ENCODE measurements at places on chromosomes 4 and X.

DNA sequence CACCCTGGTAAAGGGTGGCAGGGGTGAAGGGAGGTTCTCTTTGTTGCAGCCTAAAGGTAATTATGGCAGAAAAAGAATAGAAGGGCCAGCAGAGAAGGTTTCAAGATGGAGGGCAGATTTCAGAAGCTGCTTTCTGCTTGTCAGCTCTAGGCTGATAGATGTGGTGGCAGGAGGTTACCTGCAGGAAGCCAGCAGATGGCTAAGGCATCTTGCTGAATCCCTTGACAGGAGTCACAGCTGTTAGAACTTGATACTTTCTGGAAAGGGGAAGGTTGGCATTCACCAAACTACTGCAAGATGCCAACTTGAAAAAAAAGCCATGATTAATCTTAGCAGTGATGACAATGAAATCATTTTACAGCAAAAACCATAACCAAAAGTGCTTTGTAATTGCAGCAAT is 69.5 kb upstream of the CBLL2 start:
- no peak for DNase-seq

DNA sequence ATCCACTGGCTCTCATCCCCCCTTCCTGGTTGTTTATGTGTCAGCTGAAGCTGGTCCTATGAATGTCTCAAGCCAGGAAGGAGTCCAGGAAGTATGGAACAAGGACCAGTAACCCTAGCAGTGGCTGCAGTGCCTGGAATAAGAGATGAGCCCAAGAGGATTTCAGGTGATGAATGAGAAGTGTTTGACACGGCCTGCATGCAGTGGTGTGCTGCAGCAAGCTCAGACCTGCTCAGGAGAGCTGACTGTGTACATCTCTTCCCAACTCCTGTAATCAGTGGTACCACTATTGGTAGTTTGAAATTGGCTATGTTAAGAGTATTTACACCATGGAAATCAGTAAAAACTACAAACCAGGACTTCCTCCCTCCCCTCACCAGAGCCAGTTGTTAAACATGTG is 88.0 kb downstream of the IQCM start:
- no peak for DNase-seq

GRCh38 chr4:75705198-75705977 is 19.0 kb upstream of the USO1 start:
- DNase-seq, result no peak

- no peak for DNase-seq
Observed at GRCh38 chrX:72180539-72180938, 1.0 kb upstream of the PIN4 start.

GRCh38 chrX:46561824-46562657 is 11.5 kb upstream of the CHST7 start:
- DNase-seq, result no peak

DNA sequence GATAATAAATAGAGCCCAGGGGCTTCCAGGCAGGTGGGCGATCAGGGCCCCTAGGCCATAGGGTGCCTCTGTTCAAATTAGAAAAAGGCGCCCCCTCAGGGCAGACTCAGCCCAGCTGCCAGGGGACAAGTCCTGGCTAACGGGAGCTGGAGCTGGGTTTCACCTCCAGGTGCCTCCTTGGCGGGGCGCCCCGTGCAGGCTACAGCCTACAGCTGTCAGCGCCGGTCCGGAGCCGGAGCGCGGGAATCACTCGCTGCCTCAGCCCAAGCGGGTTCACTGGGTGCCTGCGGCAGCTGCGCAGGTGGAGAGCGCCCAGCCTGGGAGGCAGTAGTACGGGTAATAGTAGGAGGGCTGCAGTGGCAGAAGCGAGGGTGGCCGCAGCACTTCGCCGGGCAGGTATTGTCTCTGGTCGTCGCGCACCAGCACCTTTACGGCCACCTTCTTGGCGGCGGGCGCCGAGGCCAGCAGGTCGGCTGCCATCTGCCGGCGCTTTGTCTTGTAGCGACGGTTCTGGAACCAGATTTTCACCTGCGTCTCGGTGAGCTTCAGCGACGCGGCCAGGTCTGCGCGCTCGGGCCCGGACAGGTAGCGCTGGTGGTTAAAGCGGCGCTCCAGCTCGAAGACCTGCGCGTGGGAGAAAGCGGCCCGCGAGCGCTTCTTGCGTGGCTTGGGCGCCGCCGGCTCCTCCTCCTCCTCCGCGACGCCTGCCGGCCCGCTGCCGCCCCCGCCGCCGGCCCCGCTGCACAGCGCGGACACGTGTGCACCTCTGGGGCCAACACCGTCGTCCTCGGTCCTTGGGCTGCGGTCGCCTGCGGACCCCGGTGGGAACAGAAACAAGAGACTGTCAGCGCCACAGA is 2.4 kb downstream of the NKX3-2 start:
- no peak for DNase-seq

DNA sequence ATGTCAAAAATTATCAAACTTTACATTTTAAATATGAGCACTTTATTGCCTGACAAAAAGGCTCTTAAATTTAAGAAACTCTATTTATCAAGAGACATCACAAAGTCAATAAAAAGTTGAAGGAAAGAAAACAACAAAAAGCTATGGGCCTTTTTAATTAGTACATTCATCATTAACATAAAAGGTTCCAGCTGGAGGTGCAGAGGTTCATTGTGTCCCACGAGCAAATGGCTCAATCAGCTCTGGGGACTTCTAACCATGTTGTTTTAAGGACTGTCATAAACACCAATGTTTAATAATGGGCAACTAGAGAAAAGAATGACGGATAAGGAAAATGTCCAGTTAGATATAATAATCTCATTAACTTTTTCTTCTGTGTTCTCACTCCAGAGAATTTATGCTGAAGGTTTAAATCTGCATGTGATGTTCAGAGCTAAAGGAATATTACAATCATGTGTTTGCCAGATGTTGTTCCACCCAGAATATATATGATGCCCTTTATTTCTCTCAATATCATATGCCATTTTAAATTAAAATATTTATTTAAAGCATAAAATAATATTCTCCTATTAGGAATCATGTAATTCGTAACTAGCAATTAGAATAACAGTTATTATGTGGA is 840.3 kb upstream of the ADGRL3 start:
- DNase-seq, result no peak

DNA sequence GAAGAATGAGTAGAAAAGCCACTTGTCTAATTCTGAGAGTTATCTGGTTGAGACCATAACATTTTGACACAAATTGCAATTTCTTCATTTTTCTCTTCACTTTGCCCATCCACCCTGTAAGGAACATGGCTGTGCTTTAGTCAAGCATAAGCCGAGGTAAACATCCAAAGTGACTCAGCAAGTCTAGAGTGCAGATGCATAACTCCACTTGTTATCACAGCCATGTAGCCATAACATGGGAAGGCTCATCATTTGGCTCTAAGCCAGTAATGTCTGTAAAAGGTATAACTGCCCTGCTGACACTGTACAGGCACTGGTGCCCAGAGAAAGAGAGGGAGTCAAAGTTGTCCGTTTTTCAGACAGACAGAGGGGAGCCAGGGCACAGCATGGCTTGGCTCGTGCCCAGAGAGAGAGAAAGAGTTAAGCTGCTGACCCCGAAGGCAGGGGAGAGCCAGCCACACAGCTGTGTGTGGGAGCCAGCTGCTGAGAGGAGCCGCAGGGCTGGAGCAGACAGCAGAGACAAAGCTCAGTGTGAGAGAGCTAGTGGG is 76.9 kb upstream of the EXOC1L start:
- DNase-seq, result no peak

DNA sequence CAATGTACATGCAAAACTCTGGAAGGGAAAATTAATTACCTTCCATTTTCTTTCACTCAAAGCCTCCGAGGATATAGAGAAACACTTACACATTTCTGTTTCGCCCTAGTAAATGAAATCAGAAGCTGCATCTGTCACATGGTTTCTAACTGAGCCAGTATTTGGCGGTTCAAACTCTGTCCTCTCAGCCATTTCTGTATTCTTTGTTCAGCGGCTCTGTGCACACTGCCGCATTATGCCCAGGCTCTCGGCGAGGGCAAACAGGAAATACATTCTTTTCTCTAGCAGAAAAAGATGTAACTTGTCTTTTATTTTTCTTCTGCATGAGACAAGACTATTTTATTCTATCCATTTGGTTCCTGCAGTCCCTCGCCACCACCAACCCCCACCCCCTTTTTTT is 71.4 kb upstream of the GPM6B start:
- no peak for DNase-seq

DNA sequence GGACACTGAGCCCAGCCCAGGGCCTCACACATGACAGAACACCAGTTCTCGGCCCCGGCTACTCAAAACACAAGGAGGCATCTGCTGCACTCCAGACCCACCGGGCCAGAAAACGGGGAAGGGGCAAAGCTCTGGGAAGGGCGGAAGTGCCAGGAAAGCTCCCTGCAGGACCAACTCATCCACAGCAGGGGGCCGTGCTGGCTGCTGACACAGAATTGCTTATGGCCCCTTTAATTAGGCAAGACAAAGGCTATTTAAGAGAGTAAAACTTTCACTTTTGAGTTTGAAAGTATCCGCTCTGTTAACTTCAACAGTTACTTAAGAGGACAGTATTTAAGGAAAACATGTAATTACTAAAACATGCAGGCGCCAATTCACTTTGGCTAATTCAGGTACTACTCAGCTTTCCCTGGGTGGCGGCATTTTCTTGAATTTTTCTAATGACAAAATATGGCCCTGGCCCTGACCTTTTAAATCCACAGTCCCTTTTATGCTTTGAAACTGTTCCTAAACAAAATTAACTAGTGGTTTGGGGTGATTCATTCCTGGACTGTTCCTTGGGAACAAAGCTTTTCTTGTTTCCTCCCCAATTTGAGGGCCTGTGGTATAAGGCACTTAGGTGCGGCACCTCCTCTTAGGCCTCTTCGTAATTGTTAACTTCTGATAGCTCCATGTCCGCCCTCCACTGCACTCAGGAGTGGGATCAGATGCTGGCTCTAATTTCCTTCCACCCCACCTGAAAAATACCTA is 40.4 kb downstream of the NSG1 start:
- DNase-seq, result no peak

DNA sequence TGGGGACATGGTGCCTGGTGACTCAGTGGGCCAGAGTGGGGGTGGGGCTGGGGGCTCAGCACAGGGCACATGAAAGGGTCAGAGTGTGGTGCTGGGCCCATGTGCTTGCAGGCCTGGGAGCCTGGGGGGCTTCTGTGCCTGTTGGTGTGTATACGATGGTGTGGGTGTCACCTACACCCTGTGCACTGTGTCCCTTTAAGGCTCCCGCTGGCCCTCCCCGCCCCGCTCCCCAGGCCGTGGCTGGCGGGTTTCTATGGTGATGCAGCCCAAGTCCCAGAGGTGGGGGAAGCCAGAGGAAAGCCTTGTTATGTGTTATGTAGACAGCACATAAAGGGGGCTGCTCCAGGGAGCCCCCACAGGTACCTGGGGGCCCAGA is 5.5 kb downstream of the L1CAM start:
- DNase-seq, result no peak

GRCh38 chr4:57501720-57502119 is 391.5 kb upstream of the IGFBP7 start:
- no peak for DNase-seq

GRCh38 chr4:159343116-159343515 is 240.2 kb downstream of the RAPGEF2 start:
- DNase-seq, result no peak

DNA sequence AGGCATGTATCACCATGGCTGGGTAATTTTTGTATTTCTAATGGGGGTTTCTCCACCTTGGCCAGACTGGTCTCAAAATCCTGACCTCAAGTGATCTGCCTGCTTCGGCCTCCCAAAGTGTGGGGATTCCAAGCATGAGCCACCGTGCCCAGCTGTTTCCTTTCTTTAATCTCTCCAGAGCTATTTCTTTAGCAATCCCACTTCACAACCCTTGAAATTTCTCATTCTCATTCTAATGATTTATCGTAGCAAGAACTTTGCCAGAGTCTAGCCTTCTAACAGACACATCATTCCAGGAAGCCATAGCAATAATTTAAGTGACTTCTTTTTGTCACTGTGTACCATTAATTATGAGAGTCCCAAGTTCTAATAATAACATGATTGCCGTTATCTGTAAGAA is 68.6 kb downstream of the RXFP1 start:
- no peak for DNase-seq

DNA sequence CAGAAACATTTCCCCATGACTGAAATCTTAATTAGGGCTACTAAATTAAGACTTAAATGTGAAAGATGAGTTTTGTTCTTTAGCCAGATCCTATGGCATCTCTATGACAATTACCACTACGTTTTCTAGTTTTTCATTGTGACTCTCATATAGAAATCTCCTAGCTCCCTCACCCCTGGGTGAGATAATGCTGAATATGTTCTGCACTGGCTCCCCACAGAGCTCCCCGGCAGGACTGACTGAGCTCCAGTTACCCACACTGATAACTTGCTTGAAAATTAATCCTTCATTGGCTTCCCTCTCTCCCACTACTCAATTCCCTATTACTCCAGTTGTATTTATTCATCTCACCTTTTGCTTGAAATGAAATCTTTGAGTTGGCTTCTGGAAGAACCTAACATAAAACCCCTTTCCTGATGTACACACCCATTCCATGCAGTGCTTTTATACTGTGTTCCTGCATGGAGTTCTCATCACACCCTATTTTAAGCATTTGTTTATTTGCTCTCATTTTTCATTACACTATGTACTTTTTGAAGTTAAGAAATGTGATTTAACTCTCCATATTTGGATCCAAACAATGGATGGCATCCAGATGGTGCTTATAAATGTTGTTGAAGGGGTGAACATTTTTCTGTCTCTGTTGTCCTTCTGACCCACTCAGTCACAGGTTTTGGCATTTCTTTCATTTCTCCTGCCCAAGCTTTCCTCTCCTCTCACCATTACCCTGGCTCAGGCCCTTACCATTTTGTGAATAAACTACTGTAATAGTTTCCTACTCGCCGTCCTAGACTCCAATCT is 623.4 kb downstream of the SPRY1 start:
- no peak for DNase-seq

DNA sequence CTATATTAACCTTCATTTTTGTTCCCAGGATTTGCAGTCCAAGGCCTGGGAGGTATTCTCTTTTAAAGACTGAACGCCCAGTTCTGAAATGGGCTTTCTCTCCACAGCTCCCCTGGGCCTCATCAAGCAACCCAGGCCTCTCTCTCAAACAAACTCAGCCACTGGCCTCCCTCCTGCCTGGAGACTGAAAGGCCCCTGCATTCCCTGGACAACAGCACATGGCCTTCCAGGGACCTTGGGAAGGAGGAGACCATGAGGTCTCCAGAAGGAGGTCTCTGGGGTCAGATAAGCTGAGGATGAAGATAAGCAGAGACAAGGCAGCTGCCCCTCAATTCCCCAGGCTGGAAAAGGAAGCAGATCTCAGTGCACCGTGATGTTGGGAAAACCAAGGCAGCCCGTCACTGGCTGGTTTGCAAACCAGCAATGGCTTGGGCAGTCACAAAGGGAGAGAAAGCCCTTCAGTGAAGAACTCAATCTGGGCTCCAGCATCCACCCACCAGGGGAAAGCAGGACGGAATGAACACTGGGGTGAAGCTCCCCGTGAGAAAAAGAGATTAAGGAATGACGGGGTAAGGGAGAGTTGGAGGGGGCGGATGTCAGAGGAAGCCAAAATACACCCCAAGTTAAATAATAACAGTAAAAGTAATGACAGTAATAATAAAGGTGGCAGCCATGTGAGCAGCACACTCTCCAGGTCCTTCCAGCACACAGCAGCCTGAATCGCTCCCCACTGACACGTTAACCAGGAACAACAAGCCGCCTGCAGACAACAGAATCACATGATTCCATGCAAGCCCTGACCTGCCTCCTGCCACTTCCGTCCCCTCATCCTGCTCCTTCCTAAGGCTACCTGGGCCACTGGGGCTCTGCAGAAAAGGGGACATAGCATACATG is 22.3 kb downstream of the AMOT start:
- no peak for DNase-seq
